Naive thymus-derived CD4-positive, alpha-beta T cell (primary cell): ENCODE measurements at places on chromosomes 11 and 22. TPM values are rescaled to one million over a fixed set of nuclear protein-coding genes. Genes with fewer than 3 reads are reported as not detected.

DNA sequence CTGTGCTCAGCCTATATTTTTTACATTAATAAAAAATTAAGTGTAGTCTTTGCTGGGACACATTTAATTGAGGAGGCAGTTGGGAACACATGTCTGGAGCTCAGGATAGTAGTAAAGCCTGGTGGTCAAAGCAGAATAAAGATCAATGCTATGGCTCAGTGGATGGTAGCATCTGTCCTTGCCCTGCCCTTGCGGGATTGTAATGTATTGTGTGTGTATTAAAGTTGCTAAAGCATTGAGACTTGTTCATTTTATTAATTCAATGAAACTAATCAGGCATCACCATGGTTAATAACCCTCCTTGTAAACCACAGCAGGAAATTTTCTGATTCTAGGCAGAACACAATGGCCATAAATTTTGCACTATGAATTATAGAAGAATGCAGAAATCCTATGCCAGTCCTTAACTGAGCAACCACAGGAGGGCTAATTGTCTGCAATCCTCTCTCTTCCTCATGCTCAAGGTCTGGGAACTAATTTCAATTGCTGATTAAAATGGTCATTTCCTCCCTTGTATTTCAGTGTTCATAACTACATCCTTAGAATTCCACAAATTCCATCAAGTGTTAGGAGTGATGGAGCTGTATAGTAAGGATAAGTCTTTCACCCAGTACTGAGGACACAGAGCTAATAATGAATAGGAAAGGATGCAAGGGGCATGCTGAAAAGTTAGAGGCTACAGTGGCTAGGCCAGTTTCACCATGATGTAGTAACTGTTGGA is 403.2 kb upstream of the DDI1 start:
- DNase-seq = no peak

DNA sequence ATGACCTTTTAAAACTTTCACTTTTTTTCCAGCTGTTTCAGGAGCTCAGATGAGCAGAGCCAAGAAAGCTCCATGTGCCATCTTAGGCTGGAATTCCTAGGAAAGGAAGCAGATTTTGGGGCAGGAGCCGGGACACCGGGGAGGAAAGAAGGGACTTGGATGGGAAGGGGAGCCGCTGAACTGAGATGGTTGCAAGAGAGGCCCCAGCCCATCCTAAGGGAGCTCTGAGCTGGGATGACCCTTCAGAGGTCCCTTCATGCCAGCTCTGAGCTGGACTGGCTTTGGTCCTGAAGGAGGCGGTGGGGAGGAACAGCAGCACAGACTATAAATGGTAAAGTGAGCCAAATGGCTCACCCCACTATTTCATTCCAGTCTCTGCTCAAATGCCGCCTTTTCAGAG is 55.2 kb upstream of the SLC22A12 start:
- DNase-seq = no peak

DNA sequence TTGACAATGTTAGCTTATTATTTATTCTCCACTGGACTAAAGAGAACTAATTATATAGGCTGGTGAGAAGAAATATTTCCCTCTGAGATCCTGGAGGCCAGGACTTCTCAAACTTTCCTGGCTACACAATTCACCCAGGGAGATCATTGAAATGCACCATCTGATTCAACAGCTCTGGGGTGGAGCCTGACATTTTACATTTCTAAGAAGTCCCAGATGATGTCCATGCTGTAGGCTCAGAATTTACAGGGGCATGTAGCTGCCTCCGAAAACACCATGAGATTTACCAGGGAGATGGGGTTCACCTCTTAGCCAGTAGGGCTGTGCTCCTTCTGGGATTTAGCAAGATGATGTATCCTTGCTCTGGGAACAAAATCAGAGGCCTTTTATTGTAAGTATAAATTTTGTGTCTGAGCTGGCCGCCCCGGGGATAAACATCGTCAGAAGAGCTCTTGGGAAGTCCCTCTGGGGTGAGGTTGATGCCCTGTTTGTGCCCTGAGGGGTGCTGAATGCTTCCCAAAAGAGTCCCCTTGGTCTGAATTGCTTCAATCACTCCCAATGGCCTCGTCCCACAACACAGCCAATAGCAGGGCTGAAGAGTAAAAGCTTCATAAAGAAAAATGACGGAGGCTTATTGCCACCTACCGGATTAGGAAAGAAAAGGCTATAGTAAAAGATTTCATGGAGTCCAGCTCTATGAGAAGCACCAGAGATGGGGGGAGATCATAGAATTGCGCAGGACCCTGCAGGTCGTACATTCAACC is 33.4 kb upstream of the API5 start:
- DNase-seq = no peak

DNA sequence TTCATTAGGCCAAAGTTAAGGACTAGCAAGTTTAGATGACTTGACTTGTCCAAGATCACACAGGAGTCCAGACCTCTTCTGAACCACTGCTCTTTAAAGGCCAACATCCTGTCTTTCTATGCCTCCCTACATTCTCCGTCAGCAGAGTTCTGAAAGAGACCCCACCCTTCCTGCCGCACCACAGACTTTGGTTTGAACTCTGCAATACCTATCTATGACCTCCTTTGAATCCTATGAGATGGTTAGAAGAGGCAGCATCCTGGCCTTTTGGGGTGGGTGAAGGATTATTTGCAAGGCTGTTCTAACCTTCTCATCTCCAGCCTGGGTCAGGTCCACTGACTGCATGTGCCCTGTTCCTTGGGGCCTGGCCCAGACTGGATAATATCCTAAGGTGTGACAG is 4.3 kb upstream of the RRM1 start:
- DNase-seq = no peak

DNA sequence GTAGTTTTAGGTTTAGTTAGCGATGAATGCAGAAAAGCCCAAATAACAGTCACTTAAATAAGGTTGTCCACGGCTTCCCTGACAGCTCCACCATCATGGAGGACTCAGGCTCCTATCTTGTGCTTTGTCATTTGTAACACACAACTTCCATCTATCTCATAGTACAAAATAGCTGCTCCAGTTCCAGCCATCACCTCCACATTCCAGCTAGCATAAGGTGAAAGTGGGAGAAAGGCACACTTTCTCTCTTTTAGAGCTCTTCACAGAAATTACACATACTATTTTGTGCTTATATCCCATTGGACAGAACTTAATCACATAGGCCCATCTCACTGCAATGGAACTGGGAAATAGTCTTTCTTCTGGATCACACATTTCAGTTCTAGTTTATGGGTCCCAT is 8.7 kb downstream of the THY1 start:
- DNase-seq = no peak

GRCh38 chr11:125330462-125331325 is 165.4 kb downstream of the FEZ1 start:
- no peak for DNase-seq

DNA sequence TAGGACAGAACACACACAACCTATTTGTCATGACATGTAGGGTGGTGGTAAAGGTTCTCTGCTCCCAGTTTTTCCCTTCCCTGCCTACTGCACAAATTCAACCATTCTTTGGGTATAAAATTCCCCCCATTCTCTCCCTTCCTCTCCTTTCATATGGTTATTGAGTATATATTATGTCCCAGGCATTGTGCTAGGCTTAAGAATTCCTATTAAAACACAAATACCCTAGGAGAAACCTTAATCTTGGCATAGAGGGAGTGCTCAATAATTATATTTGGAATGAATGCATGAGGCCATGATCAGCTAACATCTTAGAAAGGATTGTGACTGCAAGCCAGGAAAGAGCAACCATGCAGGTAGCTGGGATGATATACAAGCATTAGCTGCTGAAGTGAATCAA is 120.4 kb upstream of the MTMR2 start:
- no peak for DNase-seq

DNA sequence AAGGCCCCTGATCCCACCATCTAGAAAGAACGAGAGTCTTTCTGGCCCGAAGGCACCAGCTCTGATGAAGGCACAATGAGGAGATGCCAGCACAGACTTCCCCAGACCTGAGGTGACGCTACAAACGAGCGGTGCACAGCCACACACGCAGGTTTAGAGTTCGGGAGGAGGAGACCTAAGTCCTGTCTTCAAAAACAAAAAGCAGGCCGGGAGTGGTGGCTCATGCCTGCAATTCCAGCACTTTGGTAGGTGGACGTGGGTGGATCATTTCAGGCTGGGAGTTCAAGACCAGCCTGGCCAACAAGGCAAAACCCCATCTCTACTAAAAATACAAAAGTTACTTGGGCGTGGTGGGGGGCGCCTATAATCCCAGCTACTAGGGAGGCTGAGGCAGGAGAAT is 9.5 kb downstream of the LTO1 start:
- no peak for DNase-seq

GRCh38 chr11:83056204-83056603 is 15.5 kb downstream of the RAB30 start:
- no peak for DNase-seq

- DNase-seq = no peak
Observed at GRCh38 chr11:73431396-73431795, 55.2 kb downstream of the RELT start.

- peak; percentile 62 for DNase-seq
Observed at GRCh38 chr11:57800444-57801182, 39.0 kb downstream of the CTNND1 start.

DNA sequence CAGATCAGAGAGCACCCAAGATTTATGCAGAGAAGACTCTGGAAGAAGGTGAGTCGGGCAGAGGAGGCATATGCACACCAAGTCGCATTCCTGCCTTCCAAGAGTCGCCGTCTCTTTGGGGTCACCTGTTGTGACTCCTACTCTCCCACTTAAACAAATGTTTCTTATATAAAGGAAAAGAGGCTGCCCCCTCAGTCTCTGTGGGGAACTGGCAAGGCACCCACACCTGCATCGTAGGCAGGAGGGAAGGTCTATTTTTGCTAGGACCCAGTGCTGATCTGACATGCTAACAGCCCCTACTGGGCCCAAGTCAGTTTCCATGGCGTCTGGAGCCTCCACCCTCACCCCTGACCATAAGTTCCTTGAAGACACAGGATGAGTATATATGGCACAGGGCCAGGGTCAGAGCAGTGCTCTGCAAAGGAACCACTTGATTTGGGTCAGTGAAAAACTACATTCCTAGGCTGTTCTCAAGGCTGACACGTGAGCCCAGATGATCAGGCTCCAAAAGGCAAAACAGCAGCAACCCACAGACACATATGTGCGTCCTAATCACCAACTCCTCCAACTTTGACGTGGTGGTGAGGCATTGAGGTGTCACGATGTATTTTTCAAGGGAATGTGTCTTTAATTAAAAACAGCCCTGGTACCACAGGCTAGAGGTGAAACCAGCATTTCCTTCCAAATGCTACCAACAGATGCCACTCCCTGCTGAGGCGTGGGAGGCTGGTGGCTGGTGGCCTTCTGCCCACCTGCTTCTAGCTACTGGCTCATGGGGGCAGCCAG is 55.6 kb upstream of the CSNK2A3 start:
- no peak for DNase-seq

DNA sequence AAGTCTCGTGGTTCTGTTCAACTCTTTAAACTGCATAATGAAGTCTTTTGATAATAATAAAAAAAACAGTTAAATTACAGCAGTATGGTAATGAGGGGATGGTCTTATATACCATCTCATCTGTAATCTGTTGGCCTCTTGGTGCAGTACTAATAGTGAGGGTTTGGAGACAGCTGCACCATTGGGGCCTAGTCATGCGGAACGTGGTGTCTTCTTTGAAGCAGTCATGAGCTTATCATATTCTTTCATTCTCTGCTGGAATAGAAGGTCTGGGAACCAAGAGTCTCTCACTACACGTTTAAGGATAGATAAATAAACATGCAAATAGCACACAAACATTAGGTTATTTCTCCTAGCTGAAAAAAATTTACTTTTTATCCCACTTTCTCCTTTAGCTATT is 40.9 kb upstream of the OR9Q1 start:
- no peak for DNase-seq

DNA sequence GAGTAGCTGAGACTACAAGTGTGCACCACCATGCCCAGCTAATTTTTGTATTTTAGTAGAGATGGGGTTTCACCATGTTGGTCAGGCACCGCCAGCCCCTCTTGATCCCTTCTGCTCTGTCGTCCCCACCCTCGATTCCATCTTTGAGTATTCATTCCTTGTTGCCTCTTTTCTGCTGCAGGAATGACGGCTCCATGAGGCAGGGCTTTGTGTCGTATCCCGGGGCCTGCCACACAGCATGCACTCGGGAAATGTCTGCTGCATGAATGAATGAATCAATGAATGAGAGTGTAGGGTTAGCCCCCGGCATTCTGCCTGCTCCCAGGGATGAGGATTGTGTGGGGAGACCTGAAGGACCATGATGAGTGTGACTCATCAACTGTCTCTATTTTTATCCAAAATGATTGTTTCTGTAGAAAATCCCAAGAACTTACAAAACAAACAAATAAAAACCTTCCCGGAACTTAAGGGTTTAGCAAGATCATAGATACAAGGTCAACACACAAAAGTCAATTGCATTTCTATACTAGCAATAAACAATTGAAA is 54.6 kb upstream of the SLC22A12 start:
- no peak for DNase-seq

- DNase-seq = no peak
Observed at GRCh38 chr11:94134651-94135512, 6.2 kb downstream of the PANX1 start.

DNA sequence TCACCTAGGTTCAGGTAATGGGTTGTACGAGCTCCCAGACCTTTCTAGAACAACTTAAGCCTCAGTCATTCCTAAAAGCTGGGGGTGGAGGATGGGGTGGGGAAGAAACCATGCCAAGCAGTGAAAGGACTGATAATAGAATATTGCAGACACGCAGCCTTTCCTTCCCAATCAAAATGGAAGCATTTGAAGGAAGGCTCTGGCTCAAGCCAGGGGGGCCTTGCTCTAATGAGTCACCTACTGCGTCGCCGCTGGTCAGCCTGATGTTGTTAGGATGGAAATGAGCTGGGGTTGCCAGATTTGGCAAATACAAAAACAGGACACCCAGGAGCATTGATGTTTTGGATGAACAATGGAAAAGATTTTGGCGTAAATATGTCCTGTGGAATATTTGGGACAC is 6.2 kb downstream of the SYT12 start:
- no peak for DNase-seq

- DNase-seq = no peak
Observed at GRCh38 chr11:67606093-67606491, 644 bp upstream of the NDUFV1 start.

DNA sequence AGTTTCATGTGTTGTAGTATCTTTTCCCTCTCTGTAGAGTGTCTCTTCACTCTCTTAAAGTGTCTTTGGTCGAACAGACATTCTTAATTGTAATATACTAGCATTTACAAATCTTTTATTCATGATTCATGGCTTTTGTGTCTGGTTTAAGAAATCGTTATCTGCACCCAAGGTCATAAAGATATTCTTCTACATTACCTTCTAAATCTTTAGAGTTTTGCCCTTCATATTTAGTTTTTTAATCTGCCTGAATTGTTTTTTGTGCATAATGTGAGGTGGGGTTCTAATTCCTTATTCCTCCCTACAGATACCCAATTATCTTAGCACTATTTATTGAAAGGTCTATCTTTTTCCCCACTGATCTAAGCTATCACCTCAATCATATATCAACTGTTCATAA is 9.0 kb upstream of the NNMT start:
- DNase-seq = no peak

- DNase-seq = no peak
Observed at GRCh38 chr22:42340829-42341383, 70.5 kb upstream of the TCF20 start.

GRCh38 chr11:6576471-6577373 is 26.7 kb downstream of the RRP8 start:
- no peak for DNase-seq

CARD18 gene
- total RNA-seq = not detected

CDC42EP2 gene
- total RNA-seq = 0.58 TPM

SYT13 gene
- total RNA-seq = not detected

LINC01488 gene
- total RNA-seq = not detected

PLAAT2 gene
- total RNA-seq = 0.51 TPM
